NK-92 treated with Interleukin-12 subunit alpha and Interleukin-12 subunit beta, amount 100 ng/mL, for 24 hours (cell line): ENCODE measurements at places on chromosomes 1 and 21.

GRCh38 chr1:183022202-183023145 is 746 bp upstream of the LAMC1 start:
- no peak for DNase-seq

- DNase-seq: no peak
Measured at GRCh38 chr1:92117526-92117925, 37.4 kb downstream of the BTBD8 start.

GRCh38 chr21:37367336-37367702 is 746 bp downstream of the DYRK1A start:
- DNase-seq: peak; percentile 42

- no peak for DNase-seq
Measured at GRCh38 chr1:178192686-178193085, 98.8 kb downstream of the RASAL2 start.

DNA sequence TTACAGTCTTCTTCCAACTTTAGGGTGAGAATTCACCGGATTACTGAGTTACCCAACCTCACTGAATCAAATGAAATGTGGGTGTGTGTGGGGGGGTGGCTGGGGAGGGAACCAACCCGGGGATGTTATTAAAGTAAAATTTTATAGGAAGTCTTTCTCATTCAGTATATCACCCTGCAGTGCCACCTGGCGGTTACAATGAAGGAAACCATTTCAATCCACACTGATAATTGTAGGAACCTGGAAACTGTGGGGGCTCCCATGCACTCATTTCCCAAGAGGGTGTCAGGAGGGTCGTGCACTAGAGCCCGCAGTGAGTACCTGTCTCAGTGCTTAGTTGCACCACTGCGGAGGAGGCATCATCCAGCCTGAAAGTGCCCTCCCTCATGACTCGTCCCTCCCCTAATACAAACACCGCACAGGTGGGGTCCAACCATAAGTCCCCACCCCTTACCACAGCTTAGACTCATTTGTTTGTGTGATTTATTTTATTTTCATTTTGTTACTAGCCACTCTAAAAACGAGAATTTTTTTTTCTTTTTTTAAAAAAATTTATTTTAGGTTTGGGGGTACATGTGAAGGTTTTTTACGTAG is 29.1 kb upstream of the IGSF5 start:
- peak; percentile 3 for DNase-seq

DNA sequence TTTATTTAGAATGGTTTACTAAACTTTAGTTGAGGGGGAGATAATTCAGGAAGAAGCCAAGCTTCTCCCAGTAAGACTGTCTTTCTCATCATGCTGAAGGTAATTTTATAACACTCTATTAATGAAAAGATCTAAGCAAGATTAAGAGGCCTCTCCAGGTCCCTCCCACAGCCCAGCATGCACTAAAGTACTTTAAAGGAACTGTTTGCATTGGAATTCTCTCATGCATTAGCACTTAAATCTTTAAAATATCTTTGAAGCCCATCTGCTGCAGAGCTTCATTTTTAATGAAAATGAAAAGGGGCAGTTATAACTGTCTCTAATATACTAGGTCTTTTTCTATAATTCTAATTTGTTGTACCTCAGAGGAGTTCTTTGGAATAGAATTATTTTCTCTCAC is 1379.1 kb upstream of the ADGRL4 start:
- no peak for DNase-seq

DNA sequence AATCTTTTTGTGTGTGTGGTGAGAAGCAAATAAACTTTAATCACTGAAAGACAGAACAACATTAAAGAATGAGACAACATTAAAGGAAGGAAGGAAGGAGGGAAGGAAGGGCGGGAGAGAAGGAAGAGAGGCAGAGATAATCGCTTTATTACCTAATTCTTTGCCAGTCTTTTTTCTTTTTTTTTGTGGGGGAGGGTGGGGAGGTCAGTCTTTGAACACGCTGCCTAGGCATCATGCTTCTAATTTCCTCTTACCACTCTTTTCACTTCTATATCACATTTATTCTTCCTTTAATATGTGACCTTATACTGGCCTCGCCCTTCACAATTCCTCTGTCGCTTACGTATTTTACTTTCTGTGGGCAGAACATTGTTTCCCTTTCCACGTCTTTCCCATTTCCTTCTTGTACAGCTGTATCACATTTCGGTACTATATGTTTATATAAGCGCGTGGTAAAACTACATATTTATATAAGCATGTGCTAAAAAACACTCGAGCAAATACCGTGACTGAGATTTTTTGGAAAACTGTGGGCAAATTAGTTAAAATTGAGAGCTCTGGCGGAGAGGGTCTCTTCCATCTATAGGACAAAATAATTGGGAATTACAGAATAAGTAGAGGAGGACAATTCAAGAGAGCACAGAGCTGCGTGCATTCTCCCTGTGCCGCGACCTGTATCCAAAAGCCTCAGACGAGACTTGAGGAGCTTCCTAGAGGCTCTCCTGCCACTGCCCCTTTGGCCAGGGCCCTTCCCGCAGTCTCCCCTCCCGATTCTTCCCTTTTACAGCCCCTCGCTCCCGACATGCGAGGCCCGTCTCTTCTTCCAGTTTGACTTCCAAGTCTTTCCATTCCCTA is 823 bp upstream of the PRKAA2 start:
- DNase-seq: no peak

GRCh38 chr21:16377120-16377658 is 647.4 kb downstream of the USP25 start:
- DNase-seq: no peak

DNA sequence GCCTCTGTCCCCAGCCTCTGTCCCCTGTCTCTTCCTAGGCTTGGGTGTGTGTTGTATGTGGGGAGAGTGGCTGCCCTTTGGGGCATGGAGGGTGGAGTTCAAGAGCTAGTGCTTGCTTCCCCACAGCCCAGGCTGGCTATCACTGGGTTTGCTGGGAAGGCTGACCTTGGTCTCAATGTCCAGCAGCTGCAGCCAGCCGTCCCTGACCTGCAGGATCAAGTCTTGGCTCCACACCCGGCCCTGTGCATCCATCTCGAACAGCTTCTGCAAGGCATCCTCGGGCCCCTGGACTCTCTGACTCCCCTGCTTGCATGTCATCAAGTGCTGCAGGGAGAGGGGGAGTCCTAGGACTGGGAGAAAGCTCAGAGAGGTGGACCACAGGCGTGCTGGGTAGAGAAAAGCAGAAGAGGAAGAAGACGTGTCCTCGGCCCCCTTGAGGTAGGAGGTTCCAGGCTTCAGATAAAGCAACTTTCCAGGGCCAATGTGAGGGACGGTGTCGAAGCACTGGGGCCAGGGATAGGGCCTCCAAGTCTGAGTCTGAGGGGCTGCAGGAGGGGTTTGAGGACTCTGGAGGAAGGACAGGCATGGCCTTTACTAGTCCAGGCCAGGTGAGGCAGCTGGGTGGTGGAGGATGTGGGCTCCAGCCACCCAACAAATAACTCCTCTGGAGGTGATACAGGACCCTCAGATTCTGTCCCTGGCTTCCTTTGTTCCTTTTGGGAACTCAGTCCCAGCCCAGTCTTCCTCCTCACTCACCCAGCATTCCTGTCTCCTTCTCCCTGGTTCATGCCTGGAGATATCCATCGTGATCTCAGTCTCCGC is 4.0 kb downstream of the EPS8L3 start:
- DNase-seq: no peak

DNA sequence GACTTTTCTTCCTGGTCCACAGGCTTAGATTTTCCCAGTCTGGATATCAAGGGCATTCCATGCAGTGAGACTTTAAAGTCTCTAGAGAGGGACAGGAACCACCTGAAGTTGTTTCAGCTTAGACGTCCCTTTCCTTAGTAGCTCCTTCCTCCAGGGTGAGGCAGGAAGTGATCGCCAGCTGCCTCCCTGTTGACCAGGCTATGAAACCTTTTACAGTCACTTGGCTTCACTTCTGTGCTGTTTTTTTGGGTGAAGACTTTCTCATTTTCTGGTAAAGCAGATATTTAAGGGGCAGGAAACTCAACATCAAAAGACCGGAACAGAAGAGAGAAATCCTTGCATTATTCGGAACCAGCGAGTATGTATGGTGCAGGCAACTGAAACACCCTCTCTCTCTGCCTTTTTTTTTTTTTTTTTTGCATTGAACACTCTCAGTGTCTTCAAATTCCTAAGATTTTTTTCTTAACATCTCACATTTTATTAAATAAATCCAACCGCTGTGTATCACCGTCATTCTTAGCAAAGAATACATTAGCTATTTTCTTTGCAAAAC is 234.6 kb upstream of the IRF2BP2 start:
- DNase-seq: no peak
